Lung (tissue), 17 donors: ENCODE measurements at places on chromosomes 12 and 14.

- no peak for DNase-seq
These were observed 39.4 kb downstream of the CRACR2A start for GRCh38 chr12:3713483-3713882.

- DNase-seq, result peak; percentile 4
These were observed 23.2 kb upstream of the MAGOHB start for GRCh38 chr12:10636611-10637010.

- no peak for DNase-seq
These were observed 3.1 kb downstream of the LHX5 start for GRCh38 chr12:113468365-113469223.

DNA sequence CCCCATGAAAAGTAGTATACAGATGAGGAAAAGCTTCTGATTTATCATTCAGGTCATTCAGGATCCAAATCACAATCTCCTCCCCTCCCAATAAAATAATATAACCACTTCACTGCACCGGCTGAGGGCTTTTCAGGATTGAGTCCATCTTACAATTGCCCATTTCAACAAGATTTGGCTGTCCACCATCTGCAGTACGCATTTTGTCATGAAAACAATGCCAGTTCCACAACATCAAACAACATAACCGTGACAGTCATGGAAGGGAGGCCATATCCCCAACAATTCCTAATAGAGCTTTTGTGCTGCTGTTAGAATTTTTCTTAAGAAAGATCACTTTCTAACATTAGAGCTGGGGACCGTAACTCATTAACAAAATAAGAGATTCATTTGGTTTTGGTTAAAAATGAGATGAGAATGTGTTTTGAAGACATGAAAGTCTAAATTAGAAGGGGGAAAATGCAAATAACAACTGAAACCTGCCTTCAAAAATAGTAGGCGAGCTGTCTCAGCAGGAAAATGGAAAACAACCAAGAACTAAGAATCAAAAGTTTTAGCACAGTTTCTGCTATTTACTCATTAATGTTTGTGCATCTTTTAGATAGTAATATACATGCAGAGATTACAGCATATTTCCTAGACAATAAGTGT lies 38.3 kb upstream of the TMTC2 start:
- DNase-seq, result no peak

DNA sequence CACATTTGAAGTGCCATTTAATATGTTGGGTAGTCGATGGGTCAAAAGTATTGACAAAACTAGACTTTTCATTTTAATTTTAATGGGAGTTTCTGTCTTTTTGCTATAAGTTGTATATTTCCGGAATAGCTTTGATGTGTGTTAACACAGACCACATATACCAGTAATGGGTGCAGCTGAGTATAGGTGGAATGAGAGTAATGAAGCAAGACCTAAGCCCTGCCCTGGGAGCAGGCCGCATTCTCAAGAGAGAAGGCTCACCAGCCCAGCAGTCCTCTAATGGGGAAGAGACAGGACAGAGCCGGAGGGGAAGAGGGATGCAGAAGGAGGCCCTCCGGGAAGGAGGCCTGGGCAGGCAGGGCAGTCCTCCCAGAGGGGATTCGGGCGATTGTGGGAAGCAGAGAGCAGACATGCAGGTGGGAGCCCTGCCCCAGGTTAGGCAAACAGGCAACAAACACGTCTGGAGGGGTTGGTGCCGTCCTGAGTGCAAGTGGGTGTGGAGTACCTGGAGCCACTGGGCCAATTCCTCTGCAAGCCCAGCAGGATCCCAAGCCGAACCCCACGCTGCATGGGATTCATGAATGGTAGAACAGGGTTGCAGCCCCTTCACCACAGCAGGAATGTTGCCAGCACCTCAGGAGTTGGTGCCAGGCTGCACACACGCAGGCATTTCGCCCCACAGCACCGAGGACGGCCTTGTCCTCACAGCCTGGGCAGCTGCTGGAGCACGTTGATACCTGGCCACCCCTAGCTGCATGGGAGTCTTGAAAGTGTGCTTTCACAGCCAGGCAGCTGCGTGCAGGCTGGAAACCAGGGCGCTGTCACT lies 7.8 kb downstream of the CKB start:
- DNase-seq, result no peak

DNA sequence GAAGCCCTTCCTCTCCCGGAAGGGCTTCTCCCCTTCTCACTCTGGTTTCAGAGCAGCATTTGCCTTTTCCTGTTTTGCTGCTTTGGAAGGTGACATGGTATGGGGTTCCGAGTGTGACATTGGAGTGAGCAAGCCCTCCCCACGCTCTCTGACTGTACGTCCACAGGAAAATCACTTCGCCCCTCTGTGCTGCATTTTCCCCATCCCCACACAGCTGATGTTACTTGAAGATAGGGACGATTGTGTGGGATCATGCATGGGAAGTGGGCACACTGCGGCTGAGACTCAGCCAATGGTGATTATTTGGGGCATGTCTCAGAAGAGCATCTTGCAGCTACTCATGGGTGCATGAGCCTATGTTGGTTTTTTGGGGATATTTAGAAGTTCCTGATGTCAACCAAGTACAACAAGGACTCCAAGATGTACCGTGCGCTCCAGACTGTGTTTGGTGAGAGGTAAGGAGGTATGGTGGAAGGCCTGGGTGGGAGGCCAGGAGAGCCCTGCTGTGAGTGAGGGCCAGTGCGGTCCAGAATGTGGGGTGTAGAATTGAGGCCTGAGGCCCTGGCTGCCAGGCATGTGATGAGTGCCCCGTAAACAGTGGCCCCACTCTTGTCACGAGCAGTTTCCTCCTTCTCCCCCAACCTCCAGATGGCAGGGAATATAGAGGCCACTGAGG lies 15.1 kb downstream of the CYP46A1 start:
- no peak for DNase-seq

DNA sequence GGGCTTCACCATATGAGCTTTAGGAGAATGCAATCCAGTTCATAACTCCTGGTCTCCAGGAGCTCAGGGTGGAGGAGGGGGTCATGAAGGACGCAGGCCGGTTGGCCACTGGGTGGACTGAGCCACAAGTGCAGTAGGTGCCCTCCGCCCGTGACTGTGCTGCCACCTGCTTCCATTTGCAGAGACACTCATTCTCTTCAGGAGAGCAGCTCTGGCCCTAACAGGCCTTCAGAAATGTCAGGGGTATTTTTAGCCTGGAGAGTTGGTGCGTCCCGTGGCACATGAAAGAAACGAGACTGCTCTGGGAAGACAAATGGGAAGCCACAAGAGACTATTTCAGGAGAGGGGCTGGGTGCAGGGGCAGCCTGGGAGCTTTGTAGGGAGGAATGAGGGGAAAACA lies 74.6 kb upstream of the MYL2 start:
- DNase-seq, result no peak

GRCh38 chr14:69077841-69078240 lies 75.1 kb downstream of the DCAF5 start:
- DNase-seq, result no peak

- DNase-seq, result no peak
These were observed 27.1 kb downstream of the PLEKHG7 start for GRCh38 chr12:92729773-92730305.
